ENCODE measurements at places on chromosomes 12 and 14.

DNA sequence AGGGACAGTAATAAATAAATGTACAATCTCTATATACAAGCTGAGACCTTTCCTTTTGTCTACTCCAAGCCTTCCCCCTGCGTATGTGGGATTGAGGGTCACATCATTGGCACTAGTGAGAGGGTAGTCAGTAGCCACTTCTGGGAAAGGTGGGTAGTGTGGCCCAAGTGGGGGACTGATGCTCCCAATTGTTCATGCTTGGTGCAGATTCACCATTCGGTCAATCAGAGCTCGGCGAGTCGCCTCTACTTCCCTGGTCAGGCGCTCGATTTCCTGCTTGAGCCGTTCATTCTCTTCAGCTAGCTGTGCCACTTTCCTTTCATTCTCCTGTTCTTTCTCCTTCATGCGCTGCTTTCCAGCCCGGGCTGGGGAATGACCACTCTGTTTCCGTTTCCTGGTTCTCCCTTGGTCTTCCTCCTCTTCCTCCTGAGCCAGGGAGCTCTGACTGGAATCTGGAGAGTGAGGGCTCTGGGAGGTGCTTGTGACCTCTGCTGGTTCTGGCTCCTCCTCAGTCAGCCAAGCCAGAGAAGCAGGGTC, 3.6 kb downstream of the DDIT3 start:
- no peak overlapping the region for H3K27ac ChIP-seq
- no peaks in the 10 kb centered on the region for H3K27me3 ChIP-seq
- no peak for DNase-seq
- H3K4me1 ChIP-seq: peaks cover 8% of the 10 kb centered on the region
- H3K4me3 ChIP-seq: no peak overlapping the region

- H3K27ac ChIP-seq: no peak overlapping the region
- no peaks in the 10 kb centered on the region for H3K27me3 ChIP-seq
- no peak for DNase-seq
- peaks cover 4% of the 10 kb centered on the region for H3K4me1 ChIP-seq
These were observed 20.2 kb downstream of the SLC2A3 start for GRCh38 chr12:7915661-7916403.

GRCh38 chr12:105341010-105341409, 10.5 kb downstream of the C12orf75 start:
- H3K27ac ChIP-seq: no peak overlapping the region
- no peaks in the 10 kb centered on the region for H3K4me1 ChIP-seq
- no peak overlapping the region for H3K4me3 ChIP-seq

- DNase-seq: no peak
- H3K36me3 ChIP-seq: no peaks in the 10 kb centered on the region
- peaks cover 1% of the 10 kb centered on the region for H3K4me1 ChIP-seq
These were observed 27.5 kb downstream of the APOBEC1 start for GRCh38 chr12:7638064-7638759.

DNA sequence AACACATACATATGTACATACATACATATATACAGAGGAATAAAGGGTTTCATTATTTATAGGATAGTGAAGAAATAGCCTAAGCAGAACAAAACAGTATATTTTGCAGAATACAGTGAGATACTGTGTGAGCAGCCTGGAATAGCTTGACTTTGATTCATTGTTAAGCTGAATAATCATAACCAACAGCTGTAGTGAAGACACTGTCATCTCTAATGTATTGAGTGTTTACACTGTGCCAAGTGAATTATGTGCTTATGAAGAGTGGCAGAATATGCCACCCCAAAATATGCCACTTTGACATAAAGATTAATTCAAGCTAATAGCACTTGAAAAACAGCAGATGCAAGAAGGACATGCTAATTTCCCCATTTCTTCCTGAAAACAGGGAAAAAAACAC, 48.2 kb upstream of the LRFN5 start:
- H3K27ac ChIP-seq: no peak overlapping the region
- no peaks in the 10 kb centered on the region for H3K36me3 ChIP-seq
- no peak for DNase-seq
- no peaks in the 10 kb centered on the region for H3K4me1 ChIP-seq

- no peaks in the 10 kb centered on the region for H3K4me1 ChIP-seq
- H3K36me3 ChIP-seq: no peaks in the 10 kb centered on the region
- H3K4me3 ChIP-seq: no peak overlapping the region
- H3K27ac ChIP-seq: no peak overlapping the region
These were observed 112.0 kb downstream of the TSPAN8 start for GRCh38 chr12:71045781-71046180.

DNA sequence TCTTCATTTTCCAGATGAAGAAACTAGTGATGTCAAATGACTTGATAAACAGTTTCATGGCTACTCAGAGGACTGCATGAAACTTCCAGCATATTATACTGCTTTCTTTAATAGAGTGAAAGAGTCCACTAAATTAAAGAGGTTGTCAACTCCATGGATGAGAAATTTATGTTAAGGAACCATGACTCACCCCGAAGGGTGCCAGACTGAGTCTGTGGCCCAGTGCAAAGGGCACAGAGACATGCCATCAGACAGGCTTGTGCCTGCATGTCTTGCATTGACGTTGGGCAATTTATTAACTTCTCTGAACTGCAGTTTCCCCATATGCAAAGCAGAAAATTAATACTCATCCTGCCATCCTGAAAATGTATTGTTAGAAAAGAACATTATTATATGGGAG, 382.4 kb downstream of the APAF1 start:
- H3K4me3 ChIP-seq: no peak overlapping the region
- DNase-seq: no peak
- no peaks in the 10 kb centered on the region for H3K36me3 ChIP-seq
- no peaks in the 10 kb centered on the region for H3K27me3 ChIP-seq

Measured in trophoblast cell (in vitro differentiated cells and primary cell).